Immature natural killer cell (primary cell): ENCODE measurements at places on chromosomes 4 and X.

DNA sequence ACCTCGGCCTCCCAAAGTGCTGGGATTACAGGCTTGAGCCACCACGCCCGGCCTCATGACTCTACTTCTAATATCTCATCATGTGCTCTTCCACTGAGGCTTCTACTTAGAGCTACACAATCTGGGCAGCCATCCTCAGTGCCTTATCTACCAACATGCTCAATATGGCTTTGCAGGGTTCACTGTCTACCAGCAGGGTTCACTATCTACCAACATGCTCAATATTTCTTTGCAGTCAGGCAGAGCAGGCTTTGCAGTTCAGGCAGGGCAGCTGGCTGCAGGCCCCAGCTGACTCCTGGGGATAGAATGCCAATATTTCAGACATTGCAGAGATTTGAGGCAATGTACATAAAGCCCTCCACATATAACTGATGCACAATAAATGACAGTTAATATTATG lies 47.5 kb downstream of the PKD2 start:
- no peak for DNase-seq

DNA sequence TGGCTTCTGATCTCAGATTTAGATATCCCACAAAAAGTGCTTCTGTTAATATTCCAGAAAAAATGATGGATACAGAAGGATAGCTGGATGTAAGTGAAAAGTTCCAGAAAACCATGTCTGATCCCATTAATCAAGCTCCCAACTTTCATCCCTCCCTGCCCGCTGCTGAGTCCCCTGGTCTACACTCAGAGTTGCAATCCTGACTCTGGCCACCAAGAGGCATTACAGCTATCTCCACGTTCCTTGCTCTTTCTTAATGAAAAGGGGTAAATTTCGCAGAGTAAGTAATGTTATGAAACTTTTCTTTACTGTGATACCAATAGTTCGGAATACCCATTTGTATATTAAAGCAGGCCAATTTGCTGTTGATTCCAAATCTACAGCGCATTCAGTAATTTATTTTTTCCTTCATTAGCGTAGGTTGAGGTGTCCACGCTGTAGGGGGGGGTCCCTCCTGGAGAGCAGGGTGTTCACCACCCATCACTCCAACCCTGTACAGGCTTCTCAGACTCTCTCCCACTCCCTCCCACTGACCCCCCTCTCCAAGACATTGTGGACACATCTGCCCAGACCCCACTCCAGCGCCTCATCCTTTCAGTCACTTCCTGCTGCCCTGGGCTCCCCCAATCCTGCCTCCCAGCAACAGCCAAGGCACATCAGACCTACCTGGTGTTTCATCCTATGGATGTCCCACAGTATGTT lies 55.1 kb downstream of the RAB40A start:
- peak; percentile 2 for DNase-seq

DNA sequence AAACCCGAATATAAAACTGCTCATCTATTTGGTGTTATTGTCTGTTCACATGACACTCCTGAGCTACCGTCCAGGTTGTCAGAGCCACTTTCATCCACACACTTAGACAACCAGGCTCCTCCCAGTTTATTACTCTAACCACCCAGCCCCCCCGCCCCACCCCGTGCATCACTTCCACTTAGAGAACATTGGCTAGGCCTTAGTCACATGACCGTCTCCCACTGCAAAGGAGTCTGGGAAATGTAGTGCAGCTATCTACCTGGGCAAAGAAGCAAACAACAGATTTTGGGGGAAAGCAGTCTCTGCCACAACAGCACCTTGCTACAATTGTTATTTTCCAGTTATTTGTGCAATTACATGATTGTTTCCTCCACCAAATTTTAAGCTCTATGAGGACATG lies 57.6 kb upstream of the RBPJ start:
- no peak for DNase-seq

DNA sequence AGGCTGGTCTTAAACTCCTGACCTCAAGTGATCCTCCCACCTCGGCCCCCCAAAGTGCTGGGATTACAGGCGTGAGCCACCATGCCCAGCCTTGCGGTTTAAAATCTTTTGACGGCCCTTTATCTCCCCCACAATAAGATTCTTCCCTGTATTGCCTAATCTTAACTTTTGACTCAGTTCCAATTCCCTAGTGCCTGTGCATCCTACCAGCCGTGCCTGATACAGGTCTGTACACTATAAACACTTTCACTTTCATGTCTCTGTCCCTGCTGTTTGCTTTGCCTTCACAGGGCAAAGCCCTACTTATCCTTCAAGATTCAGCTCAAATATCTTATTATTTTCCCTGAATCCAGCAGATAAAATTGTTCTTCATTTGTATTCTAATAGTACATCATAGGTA lies 74.6 kb downstream of the WDR44 start:
- peak; percentile 1 for DNase-seq
